ENCODE measurements at places on chromosomes 7 and 10.
A peak's percentile ranks its signal among the peaks of the same experiment; 100 is the strongest.

DNA sequence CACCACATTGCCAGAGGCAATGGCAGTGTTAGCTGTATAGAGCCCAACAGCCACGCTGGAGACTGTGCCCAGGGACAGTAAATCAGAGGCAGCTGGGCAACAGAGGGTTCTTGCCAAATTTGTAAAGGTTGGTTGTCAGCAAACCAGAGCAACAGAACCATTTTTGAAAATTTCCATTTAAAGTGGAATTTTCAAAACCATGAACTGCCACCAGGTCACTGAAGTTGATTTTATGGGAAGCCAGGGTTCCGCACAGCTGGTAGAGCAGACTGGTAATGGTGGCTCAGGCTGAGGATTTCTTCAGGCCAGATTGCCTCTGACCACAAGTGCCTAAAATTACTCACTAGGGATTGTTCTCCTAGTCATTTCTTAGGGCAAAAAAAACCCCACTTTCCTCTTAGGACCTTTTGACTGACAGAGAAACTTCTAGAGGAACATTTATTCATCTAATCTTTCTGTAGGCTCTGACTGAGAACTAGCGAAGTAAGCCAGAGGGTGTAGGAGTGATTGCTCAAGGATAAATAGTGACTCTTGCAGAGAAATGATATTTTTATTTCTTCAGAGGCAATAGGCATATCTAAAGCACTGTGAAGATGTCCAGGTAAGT is 342.4 kb downstream of the BBS9 start:
- no peak for DNase-seq

DNA sequence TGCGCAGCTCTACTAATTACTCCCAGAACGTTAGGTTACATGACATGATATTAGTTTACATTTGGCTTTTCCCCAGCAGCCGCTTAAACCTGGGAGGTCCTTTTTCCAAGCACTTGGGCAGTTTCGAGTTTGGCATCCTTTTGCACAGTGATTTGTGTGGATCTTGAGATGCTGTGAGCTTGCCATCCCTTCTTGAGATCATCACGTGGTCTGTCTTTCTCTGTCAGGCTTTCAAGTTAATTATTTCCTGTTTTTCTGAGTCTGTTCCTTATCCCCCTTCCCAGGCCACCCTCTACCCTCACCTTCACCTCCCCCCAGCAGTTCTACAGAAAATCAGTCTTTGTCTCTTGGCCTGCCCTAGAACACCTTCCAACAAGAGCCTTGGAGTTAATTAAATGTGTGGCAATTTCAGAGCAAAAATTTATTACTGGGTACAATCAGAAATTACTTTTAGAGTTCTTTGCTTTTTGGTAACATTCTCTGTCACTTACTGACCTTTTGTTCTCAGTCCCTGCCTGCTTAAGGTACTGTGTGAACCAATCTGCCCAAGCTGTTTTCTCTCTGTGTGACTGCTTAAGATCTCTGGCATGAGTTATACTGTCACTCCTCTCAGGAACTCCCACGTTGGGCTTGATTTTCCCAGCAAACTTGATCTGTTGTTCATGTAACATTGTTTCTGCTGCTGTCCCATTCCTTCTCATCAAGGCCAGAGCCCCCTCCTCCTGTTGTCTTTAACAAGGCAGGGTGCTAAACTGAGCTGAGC is 3.1 kb upstream of the SLF2 start:
- peak; percentile 37 for DNase-seq

DNA sequence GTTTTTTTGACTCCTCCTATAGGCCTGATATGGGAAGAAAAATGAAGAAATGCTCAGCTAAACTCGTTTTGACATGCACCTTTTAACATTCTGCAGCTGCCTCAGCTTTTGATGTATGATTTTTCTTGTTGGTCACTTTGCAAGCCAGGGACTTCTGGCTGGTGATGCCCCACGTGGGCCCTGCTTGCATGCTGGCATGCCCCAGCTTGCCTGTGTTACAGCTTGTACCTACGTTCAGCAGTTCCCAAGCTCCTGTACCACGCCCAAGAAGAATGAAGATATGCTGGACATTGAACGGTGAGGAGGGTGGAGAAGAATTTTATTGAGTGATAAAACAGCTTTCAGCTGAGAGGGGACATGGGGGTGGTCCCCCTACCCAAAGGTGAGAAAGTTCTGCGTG is 245.6 kb upstream of the FZD8 start:
- DNase-seq = no peak

DNA sequence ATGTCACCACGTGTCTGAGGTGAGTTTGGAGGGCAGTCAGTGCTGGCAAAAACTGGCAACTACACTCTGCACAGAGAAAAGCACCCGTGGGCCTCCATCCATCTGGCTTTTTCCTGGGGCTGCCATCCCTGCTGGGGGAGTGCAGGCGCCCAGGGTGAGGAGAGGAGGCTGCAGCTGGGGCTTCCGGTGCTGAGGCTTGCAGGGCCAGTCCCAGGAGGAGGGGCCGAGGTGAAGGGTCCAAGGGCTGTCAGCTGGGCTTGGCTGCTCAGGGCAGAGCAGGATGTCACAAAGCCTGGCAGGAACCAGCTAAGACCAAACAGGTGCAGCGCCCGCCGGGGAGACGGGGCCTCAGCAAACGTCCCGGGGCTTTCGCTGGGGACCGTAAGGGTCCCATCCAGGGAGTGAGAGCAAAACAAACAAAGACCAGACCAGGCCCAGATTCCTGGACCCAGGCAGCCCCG is 77.2 kb downstream of the CFAP46 start:
- DNase-seq = no peak

- DNase-seq = no peak
Measured at GRCh38 chr10:110668443-110668842, 24.3 kb downstream of the RBM20 start.

- DNase-seq = no peak
Measured at GRCh38 chr10:7407368-7408290, 3.2 kb downstream of the SFMBT2 start.

GRCh38 chr7:142855114-142855743 is 353 bp downstream of the EPHB6 start:
- DNase-seq = no peak

GRCh38 chr7:37290731-37291130 is 157.9 kb downstream of the ELMO1 start:
- no peak for DNase-seq

GRCh38 chr10:58579011-58579655 is 66.5 kb downstream of the BICC1 start:
- no peak for DNase-seq

DNA sequence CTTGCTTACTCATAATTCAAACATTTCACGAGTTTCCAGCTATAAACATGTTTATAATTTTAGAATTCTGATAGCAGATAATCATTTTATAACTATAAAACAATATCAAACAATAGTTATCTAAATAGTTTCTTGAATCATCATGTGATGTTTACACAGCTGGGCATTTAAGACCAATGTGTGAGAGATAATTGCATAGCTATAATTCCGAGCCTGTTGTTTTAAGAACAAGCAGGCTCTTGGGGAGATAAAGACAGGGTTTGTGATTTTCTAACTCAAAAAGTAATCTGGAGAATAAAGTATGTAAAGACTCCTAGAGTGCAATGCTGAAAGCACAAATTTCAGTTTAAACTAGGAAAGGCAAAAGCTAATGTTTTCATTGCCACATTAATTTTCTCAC is 331.2 kb downstream of the LRRTM3 start:
- DNase-seq = no peak

DNA sequence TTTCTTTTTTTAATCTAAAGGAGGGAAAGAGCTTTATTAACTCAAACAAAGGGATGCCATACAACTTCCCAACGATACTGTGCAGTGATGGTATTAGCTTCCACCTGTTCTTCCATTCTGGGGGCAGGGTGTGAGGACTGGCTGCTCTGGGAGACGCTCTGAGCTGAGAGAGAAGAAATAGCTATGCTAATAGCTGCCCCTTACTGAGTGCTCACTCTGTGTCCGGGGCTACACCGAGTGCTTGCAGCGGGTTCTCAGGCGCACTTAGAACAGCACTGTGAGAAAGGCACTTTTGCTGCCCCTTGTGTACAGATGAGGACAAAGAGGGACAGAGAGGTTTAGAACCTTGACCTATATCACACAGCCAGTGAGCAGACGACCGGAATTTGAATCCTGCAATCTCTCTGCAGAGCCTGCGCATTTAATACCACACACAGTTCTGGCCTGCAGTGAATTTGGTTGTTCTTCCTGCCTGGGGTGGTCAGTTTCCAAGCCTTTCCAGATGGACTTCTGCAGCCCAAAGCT is 142.2 kb downstream of the PLPP4 start:
- no peak for DNase-seq

DNA sequence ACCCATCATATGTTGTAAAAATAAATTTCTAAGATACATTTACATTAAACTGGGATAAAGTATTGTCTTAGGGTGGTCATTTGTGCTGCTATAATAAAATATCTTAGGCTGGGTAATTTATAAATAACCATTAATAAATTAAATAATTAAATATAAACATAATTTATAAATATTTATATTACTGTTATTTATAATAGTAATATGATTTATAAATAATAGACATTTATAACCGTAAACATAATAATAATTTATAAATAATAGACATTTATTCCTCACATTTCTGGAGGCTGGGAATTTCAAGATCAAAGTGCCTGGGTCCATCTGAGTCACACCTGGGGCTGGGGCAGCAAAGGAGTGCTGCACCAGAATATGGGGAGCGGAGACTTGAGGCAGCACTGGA is 31.1 kb downstream of the ZWINT start:
- DNase-seq = no peak

- no peak for DNase-seq
Measured at GRCh38 chr10:27258838-27259812, 18.5 kb upstream of the ACBD5 start.

DNA sequence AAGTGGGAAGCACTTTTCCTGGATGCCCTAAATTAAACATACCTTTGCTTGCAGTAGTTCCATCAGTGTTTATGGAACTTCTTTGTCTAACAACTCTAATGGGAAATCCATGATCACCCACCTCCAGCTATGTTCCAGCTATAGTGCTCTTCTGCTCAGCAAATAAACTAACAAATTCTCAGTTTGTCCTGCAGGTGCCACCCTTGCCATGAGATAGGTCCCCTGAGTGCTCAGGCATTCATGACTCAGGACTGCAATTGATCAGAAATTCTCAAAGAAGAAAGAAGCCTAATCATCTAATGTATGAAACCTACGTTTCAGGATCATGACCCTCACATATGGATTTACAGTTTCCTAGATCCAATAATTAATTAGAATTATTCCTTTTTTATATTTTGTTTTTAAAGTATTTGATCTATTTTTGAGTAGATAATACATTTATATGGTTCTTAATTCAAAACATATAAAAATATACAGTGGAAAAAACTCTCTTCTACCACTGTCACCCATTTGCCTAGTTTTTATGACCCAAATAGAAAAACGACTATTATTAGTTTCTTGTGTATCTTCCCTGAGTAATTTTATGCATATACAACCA is 48.7 kb upstream of the DYNC1I1 start:
- peak; percentile 33 for DNase-seq

DNA sequence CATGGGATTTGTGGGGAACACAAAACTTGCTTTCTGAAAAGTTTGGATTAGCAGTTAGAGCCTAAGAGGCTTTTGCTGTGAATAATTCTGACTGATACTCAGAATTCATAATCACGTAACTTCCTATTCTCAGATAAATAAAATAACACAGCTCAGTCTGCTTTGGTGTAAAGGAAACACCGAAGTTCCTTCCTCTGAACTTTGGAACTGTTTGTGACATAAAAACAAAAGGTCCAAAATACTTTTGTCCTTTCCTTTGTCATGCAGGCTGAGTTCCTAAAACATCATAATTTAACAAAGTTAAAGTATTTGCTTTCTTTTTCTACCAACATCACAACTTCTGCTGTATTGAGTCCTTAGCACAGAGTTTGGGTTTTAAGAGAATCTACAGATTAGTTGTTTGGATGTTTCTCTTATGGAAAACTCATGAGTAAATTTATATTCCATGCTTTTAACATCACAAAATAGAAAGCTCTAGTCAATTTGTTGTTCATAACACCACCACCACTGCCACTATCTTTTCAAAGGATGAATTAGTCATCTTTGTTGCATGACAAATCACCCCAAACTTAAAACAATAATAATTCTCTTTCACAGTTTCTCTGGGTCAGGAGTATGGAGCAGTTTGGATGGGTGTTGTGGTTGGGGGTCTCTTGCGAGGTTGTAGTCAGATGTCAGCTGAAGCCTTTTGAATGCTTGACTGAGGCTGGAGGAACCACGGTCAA is 123.4 kb downstream of the REEP3 start:
- peak; percentile 31 for DNase-seq

DNA sequence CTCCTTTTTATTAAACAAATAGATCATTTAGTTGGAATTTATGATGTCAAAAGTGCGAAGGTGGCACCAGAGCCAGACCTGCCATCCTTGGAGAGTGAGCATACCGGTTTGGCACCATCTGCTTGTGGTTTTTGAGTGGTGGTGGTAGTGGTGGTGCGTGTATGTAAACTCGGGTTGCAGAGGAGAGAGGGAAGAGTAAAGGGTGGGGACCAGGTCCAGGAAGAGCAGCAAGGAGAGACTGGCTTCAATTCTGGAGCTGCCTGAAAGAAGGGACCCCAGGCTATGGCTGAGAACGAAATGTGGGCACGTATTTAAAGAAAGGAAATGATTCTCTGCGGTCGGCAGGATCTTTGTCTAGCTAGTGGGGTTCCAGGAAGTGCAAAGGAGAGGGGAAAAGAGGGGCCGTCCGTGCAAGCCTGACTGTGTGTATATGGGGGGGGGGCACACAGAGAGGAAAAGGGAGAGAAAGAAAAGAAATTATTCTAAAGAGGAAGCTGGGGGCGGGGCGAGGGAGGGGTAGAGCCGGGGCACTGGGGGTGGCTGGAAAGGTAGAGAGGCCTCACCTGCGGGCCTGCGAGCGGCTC is 448 bp upstream of the GOLGA7B start:
- DNase-seq = no peak

DNA sequence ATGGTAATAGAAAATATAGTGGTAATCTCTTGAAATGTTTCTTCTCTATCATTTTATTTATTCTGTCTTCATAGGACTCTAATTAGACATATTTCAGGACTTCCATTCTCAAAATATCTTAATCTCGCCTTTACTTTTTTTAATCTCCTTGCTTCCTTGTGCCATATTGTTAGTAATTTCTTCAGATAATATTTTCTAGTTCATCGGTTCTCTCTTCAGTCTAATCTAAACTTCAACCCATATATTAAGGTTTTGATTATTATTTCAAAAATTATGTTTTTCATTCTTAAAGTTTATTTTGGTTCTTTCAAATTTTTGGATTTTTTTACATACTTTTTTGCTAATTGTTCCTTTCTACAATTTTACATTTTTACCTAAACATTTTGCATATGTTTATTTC is 237.9 kb upstream of the DGKB start:
- DNase-seq = no peak

- no peak for DNase-seq
Measured at GRCh38 chr10:131683941-131684340, 216.9 kb upstream of the PPP2R2D start.

All from EH (cell line).